ENCODE measurements at places on chromosomes 5 and 9. TPM values are rescaled to one million over a fixed set of nuclear protein-coding genes. Genes with fewer than 3 reads are reported as not detected.

ZNF474 gene
- 1.6 TPM for total RNA-seq

ZNF483 gene
- 37.1 TPM for total RNA-seq

TRIM23 gene
- 97.8 TPM for total RNA-seq

GPR150 gene
- not detected for total RNA-seq

TMOD1 gene
- total RNA-seq: 20.0 TPM

TLX3 gene
- total RNA-seq: not detected

GLRX gene
- 9.8 TPM for total RNA-seq

ZNF300 gene
- total RNA-seq: 90.9 TPM

REXO4 gene
- 13.5 TPM for total RNA-seq

IFNK gene
- not detected for total RNA-seq

SOX30 gene
- under 0.01 TPM for total RNA-seq

CAST gene
- 9.4 TPM for total RNA-seq

WDR38 gene
- not detected for total RNA-seq

IL3 gene
- not detected for total RNA-seq

YTHDC2 gene
- total RNA-seq: 36.7 TPM

CRB2 gene
- total RNA-seq: 2.4 TPM

LCN2 gene
- not detected for total RNA-seq

GCNT4 gene
- 2.4 TPM for total RNA-seq

IFNA21 gene
- not detected for total RNA-seq

FUT7 gene
- not detected for total RNA-seq

PCDHGB4 gene
- 8.6 TPM for total RNA-seq

DBH gene
- total RNA-seq: under 0.01 TPM

MCTP1 gene
- total RNA-seq: 48.5 TPM

CENPK gene
- total RNA-seq: 8.6 TPM

IL9 gene
- total RNA-seq: not detected

MRPL41 gene
- 22.4 TPM for total RNA-seq

ADAMTSL2 gene
- total RNA-seq: 2.4 TPM

CFAP77 gene
- total RNA-seq: not detected

IL13 gene
- total RNA-seq: not detected

ROR2 gene
- total RNA-seq: 0.82 TPM

PCDHB13 gene
- total RNA-seq: 6.1 TPM

PCDHB16 gene
- 5.3 TPM for total RNA-seq

TRPM3 gene
- 18.8 TPM for total RNA-seq

F12 gene
- total RNA-seq: 2.4 TPM

PTGES gene
- 3.7 TPM for total RNA-seq

CDH18 gene
- total RNA-seq: 17.5 TPM

AJM1 gene
- 0.82 TPM for total RNA-seq

INSYN2B gene
- total RNA-seq: 0.82 TPM

CDH9 gene
- 31.4 TPM for total RNA-seq

TMEM171 gene
- total RNA-seq: 0.41 TPM

BTNL3 gene
- total RNA-seq: not detected

NEUROG1 gene
- 0.41 TPM for total RNA-seq

FCN2 gene
- not detected for total RNA-seq

EMB gene
- 6.5 TPM for total RNA-seq

GFPT2 gene
- 11.0 TPM for total RNA-seq

CLINT1 gene
- 56.3 TPM for total RNA-seq

PDE8B gene
- 7.3 TPM for total RNA-seq

All from frontal cortex (tissue), 4 donors.